C1 segment of cervical spinal cord (tissue), 14 donors: ENCODE measurements at places on chromosomes 4 and X.
A peak's percentile ranks its signal among the peaks of the same experiment; 100 is the strongest.

- no peak for DNase-seq
These were observed 150.5 kb downstream of the ZNF330 start for GRCh38 chr4:141371206-141371605.

DNA sequence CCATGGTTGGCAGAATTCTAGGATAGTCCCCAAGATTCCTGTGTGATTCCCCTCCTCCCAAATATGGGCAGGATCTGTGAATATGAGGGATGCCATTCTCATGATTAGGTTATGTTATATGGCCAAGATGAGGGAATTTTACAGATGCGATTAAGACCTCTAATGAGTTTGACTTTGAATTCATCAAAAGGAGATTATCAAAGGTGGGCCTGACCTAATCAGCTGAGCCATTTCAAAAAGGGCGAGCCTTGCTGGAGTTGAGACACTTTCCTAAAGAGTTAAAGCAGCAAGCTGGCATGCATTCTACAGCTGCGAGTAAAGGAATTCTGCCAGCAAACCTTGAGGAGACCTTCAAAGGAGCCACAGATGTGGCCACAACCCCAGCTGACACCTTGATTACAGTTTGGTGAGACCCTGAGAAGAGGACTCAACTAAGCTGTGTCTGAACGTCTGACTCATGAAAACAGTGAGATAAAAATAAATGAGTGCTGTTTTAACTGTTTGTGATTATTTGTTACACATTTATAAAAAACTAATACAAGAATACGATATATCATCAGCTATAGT, 31.7 kb upstream of the TMPRSS11D start:
- no peak for DNase-seq

DNA sequence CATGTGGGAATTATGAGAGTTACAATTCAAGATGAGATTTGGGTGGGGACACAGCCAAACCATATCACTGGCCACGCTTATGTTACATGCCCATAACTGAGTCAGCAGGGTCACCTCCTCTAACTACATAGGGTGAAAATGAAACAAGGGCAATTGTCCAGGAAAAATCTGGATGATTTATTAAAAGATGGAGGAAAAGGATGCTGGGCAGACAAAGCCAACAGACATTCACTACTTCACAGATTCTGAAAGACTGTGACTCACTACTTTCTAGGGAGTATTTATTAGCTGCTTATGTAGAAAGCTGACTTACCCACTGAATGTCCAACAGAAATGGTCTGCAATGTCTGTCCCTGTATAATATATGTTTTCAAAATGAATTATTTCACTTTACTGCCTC, 72.4 kb downstream of the APBB2 start:
- no peak for DNase-seq

DNA sequence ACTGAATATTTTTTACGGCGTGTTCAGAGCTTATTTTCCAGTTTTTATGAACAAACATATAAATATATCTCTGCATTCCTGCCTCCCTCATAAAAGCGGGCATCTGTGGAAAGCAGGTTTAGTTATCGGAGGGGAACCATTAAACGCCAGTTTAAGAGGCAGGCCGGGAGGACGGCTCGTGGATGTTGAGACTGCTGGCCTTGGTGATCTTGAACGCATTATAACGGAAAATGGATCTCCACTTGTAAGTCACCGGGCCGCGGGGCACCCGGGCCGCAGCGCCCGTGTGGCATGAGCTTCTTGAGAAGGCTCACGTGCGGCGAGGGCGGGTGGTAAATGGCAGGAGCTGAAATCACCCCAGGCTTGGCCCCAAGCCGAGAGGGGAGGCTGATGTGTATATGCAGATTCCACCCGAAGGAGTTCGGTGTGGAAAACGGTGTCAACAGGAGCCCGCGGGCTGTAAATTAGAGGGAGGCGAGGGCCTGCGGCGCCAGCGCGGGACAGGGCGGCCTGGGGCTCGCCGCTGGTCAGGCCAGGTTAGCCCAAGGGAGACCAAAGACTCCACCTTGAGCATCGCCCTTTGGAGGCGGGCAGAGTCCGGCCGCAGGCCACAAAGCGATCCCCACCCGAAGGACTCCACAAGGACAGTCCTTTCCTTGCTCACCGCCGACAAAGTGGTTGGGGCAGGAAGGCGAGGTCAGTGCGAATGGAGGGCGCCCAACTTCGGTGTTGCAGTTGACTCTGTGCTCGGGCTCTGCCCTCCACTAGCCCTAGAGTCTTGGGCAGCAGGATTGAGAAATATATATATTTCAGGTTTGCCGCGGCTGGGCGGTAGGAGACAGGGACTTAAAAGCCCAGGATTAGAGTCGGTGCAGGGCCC, 1.3 kb upstream of the HAND2 start:
- no peak for DNase-seq

DNA sequence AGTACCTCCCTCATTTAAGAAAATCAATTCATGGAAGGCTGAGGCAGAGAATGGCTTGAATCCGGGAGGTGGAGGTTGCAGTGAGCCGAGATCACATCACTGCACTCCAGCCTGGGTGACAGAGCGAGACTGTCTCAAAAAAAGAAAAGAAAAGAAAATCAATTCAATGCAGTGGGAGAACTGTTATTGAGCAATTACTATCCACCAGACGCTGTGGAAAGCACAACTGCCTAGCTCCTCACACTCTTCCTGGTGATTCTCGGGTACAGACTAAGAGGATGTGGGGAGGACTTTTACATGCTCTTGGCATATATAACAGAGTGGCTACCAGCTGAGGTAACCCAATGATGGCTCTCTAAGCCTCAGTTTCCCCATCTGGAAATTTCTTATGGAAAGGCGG, 2.7 kb upstream of the TMSB4X start:
- DNase-seq: no peak

DNA sequence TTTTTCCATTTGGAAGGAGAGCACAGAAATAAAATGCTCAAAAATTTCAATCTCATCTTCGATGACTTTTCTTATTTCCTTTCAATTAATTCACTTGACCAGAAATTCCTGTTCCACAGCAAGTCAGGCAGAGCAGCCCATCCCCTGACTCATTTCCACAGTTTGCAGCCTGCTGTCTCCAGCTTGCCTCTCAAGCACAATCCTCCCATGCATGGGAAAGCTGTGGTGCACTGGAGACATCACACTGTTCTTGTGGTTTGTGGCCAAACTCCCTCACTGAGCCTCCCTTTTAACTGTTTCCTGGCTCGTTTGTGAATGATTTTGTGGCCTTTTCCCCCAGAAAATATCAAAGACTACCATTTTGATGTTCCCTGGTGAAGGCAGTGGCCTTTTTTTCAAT, 114.0 kb upstream of the ENPEP start:
- no peak for DNase-seq

GRCh38 chrX:120015145-120016067, 62.1 kb downstream of the RHOXF2B start:
- no peak for DNase-seq

GRCh38 chrX:39936886-39937770, 160.6 kb downstream of the BCOR start:
- DNase-seq: no peak

DNA sequence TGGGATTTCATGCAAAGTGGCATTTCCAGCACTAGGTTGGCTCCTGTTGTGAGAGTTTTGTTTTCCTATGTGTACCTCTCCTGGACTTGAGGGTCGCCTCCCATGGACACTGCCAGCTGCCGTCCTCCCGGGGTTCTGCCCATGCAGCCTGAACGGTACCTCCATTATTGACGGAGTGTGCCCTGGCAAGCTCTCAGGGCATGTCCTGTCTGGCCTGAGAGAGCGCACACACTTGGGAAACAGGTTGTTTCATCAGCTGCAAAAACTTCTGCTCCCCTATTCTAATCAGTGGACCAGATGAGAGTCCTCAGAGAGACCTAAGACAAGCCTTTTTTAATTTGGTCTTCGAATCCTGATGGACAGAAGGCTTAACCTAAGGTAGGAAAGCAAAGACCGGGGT, 56.6 kb upstream of the HOPX start:
- no peak for DNase-seq

DNA sequence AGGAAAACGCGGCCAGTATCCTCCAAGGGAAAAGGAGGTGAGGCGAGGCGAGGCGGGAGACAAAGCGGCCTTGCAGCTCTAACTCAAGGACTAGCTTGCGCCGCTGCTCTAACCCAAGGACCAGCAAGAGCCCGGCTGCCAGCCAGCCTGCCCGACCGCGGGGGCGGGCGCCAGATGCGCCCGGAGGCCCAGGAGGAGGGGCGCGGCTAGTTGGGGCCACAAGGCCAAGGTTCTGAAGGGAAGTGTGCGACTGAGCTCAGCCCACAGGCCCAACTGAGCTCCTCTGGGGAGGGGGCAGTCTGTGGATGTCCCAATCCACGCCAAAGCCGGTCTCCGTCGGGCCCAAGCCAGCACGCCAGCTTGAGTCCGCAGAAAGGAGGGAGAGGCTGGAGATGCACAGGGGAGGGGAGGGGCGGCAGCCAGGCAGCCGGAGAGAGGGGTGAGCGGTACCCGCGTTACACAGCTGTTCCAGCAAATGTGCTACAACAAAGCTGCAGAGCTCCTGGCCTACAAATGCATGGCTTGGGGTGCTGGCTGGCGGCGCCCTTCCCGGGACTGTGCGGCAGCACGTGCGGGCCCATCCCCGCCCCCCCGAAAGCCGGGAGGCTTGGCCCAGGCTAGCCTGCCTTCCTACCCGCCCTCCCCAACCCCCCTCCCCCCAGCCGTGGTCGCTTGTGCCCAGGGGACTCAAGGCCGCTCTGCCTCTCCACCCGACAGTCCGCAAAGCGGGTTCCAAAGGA, 637 bp downstream of the AMER1 start:
- peak; percentile 14 for DNase-seq

- no peak for DNase-seq
These were observed 36.4 kb downstream of the CCNQ start for GRCh38 chrX:153562546-153562945.

DNA sequence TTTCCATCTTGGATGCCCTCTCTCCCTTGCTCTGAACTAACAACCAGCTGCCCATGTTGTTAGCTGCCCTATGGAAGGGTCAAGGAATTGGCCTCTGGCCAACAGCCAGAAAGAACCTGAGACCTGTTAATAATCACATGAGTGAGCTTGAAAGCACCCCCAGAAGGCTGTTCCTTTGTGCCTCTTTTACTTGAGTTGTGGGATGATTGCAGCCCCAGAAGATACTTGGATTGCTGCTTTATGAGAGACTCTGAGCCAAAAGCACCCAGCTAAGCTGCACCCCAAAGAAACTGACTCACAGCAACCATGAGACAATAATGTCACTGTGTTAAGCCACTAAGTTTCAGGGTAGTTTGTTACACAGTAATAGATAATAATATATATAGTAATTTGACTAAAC, 73.3 kb downstream of the FRYL start:
- no peak for DNase-seq

- no peak for DNase-seq
These were observed 16.0 kb upstream of the PAPSS1 start for GRCh38 chr4:107736037-107736436.

GRCh38 chr4:163382178-163382869, 38.6 kb downstream of the NPY5R start:
- DNase-seq: no peak

DNA sequence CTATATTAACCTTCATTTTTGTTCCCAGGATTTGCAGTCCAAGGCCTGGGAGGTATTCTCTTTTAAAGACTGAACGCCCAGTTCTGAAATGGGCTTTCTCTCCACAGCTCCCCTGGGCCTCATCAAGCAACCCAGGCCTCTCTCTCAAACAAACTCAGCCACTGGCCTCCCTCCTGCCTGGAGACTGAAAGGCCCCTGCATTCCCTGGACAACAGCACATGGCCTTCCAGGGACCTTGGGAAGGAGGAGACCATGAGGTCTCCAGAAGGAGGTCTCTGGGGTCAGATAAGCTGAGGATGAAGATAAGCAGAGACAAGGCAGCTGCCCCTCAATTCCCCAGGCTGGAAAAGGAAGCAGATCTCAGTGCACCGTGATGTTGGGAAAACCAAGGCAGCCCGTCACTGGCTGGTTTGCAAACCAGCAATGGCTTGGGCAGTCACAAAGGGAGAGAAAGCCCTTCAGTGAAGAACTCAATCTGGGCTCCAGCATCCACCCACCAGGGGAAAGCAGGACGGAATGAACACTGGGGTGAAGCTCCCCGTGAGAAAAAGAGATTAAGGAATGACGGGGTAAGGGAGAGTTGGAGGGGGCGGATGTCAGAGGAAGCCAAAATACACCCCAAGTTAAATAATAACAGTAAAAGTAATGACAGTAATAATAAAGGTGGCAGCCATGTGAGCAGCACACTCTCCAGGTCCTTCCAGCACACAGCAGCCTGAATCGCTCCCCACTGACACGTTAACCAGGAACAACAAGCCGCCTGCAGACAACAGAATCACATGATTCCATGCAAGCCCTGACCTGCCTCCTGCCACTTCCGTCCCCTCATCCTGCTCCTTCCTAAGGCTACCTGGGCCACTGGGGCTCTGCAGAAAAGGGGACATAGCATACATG, 22.3 kb downstream of the AMOT start:
- DNase-seq: no peak

- no peak for DNase-seq
These were observed 3.2 kb upstream of the IL1RAPL1 start for GRCh38 chrX:28584025-28584424.

DNA sequence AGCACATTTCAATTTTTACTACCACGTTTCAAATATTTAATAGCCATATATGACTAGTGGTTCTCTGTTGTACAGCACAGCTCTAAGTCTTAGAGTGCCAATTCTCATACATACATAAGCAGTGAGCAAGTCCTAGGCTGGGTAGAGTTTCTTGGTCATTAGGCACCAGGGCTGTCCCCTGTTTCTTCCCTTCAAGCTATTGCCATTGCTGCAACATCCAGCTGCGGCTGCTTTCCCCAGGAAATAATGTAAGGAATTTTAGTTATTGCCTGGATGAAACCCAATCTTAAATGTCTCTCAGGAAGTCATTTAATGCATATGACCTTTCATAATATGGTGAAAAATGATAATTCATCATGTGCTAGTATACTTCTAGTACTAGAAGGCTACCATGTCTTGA, 74.1 kb upstream of the PPP3CA start:
- no peak for DNase-seq

DNA sequence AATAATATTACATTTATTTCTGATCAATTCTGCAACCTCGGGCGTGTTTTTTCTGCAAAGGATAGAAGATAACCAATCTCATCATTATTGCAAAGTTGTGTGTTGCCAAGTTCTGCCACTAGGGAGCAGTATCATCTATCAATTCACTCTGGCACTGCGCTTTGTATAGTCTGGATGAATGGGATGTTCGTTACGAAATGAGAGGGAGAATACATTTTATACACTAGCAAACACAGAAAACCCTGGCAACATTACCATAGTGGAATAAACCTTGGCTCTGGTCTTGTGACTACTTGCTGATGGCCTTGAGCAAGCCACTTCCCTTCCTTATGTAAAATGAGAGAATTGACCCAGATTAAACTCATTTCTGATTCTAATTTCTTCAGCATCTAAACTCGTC, 97.5 kb upstream of the ZNF518B start:
- no peak for DNase-seq

DNA sequence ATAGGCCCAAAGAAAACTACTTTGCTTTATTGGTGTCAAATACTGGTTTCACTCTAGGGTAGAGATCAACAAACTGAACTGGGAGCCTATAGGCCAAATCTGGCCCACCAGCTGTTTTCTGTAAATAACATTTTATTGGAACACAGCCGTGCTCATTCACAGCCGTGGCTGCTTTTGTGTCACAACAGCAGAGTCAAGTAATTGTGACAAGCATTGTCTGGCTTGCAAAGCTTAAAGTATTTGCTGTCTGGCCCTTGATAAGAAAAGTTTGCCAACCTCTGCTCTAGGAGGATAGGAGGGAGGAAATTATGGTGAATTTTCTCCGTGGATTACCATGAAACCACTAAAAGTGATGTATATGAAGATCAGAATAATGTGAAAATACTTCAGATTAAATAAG, 53.4 kb downstream of the GPAT3 start:
- DNase-seq: no peak
